ENCODE measurements at places on chromosomes 2 and 18.

DNA sequence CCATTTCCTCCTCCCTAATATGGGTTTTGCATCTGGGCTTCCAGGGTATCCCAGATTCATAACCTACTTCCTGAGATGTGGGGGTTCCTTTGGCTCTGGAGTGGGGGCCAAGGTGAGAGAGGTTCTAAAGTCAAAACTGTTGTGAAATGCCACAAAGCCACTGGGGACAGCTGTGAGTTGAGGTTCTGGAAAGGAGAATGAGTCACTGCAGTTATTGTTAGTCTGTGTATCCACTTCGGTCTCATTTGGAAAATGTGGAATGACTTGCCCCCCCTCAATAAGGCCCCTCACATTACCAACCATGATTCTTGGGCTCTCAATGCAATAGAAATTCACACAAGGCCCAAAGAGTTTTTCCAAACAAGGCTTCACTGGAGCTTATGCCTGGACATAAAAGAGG is 51.1 kb upstream of the LGALSL start:
- no peak for DNase-seq

DNA sequence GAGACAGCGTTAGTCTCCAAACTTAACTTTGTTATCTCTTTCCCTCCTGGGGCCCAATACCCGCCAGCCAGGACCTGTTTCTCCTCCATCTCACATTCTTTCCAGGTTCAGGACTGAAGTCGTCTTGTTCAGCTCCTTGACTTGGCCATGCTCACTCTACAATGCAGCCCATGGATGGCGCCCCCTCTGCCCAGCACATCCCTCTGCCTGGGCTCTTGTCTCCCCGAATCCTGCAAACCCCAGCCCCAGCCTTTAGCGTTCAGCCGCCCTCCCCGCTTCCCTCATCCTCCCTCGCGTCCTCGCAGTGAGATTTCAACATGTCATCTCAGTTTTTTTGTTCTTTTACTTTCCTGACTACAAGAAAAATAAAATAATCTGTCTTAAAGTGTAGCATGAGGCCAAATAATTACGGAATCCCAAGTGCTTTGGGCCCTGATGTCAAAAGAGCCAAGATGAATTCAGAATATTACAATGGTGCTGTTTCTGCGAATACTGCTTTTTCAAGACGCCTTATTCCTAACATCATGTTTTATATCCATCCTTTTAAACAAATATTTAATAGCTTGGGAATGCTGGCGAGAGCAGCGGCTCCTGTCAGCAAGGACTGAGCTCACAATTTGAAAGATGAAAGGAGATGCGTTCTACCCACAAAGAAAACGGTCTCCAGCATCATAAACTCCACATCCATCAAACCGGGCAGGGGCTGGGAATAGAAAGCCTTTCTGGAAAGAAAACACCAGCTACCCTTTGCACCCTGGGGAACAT is 1.0 kb downstream of the FAM178B start:
- no peak for DNase-seq

- no peak for DNase-seq
These were observed 5.9 kb downstream of the SP9 start for GRCh38 chr2:174340400-174341292.

DNA sequence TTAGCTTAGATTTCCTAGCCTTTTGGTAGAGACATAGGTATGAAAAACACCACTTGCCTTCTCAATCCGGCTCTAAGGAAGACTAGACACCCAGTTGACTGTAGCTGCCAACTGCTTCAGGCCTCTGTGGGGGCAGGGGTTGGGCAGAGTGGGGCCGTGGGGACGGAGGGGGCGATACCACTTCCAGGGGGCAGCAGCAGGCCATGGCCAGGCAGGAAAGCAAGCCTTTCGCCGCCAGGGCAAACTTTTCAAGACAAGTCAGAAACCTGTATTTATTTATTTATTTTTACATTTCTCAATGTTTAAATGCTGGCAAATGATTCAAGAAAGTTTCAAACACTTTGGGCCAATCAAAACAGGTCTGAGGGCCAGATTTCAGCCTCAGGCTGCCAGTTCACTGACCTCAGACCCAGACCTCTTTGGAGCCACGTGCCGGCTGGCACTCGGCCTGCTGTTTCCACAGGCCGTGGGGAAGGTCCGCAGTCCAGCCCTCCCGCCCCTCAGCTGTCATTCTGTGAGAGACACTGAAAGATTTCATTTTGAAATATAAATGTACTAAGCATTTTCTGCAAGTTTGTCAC is 63.8 kb downstream of the MEX3C start:
- DNase-seq: no peak

DNA sequence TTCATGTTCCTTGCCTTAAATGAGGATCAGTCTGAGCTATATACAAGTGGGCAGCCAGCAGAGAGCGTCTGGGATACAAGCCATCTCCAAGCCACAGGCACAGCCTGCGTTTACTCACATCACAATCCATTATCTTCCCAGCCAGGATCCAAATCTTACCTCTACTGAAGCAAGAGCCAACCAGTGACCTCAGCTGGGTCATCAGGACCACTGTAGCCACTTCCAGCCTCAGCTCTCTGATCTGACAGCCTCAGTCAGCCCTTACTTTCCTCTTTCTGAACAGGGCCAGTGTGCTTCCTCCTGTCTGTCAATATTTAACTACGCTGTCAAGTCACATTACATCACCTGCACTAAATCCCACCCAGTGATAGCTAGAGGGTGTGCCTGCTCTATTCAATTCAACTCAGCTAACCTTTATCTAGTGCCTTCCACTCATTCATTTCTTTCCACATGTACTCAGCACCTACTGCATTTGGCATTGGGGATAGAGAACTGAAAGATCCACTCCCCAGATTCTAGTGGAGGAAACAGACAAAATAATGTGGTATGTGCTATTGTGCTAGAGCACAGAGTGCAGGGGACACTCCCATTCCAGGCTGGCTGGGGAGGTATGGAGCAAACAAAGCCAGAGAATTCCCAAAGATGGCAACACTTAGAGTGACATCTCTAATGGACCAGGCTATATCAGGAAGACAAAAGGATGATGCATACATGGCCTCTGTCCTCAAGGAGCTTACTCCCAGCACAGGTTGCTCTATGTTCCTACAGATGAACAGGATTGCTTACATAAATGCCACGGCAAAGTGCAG is 146.5 kb downstream of the NCKAP5 start:
- no peak for DNase-seq

- DNase-seq: no peak
These were observed 70.5 kb downstream of the FMNL2 start for GRCh38 chr2:152405206-152406118.

- no peak for DNase-seq
These were observed 198.5 kb downstream of the TNS1 start for GRCh38 chr2:217804338-217804737.

- no peak for DNase-seq
These were observed 36.7 kb upstream of the NEB start for GRCh38 chr2:151770995-151771394.

Data from stimulated activated CD8-positive, alpha-beta memory T cell treated with anti-CD3 and anti-CD28 coated beads, Interleukin-2, amount 100 ng/mL, for 1 hour (primary cell).